ENCODE measurements at places on chromosomes 3 and 15.

DNA sequence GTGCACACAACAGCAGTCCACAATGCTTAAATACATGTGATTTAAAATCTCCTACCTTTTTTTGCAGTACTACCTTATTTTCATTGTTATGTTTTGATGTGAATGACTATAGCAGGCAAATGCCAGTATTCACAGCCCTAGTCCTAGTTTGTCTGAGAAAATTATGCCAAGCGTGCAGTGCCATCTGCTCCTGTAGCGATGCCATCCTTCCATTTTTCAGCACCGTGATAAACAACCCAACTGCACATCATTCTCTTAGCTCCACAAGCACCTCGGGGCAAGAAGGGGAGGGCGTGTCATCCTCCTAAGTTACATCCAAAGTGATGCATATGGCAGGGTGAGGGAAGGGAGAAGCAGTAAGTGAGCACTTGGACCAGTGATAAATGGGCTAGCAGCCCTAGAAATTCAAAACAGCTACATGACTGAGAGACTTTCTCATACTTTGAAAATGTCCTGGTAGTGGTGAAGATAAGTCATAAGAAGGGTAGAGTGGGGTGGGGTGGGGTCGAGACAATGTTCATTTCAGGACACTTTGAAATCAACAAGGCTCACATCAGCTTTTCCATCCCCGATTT lies 198.8 kb downstream of the LSAMP start:
- no peak for DNase-seq

DNA sequence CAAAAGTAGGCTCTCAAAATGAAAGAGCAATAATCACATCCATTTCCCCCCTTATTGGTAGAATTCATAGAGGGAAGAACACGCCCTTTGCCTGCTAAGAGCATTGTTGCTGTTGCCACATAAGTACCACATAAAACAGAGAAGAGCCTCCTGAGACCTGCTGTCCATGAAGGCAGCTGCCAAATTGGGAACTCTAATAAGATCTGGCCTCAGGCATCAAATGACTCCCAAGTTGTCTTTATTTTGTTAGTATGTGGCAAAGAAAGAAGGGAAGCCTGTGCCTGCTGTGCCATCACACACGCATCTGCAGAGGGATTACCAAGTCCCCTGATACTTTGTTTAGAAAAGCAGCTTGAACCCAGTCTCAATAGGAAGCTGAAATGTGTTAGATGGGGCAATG lies 23.9 kb downstream of the VGLL3 start:
- DNase-seq: no peak

GRCh38 chr3:24773798-24774197 lies 279.1 kb upstream of the THRB start:
- DNase-seq: no peak

- DNase-seq: no peak
Observed at GRCh38 chr3:65732051-65732935, 306.4 kb downstream of the MAGI1 start.

GRCh38 chr3:37243820-37244748 lies 69.7 kb upstream of the LRRFIP2 start:
- no peak for DNase-seq

GRCh38 chr3:73485877-73486330 lies 138.8 kb downstream of the PDZRN3 start:
- no peak for DNase-seq

- no peak for DNase-seq
Observed at GRCh38 chr3:170751083-170751898, 118.7 kb downstream of the RPL22L1 start.

DNA sequence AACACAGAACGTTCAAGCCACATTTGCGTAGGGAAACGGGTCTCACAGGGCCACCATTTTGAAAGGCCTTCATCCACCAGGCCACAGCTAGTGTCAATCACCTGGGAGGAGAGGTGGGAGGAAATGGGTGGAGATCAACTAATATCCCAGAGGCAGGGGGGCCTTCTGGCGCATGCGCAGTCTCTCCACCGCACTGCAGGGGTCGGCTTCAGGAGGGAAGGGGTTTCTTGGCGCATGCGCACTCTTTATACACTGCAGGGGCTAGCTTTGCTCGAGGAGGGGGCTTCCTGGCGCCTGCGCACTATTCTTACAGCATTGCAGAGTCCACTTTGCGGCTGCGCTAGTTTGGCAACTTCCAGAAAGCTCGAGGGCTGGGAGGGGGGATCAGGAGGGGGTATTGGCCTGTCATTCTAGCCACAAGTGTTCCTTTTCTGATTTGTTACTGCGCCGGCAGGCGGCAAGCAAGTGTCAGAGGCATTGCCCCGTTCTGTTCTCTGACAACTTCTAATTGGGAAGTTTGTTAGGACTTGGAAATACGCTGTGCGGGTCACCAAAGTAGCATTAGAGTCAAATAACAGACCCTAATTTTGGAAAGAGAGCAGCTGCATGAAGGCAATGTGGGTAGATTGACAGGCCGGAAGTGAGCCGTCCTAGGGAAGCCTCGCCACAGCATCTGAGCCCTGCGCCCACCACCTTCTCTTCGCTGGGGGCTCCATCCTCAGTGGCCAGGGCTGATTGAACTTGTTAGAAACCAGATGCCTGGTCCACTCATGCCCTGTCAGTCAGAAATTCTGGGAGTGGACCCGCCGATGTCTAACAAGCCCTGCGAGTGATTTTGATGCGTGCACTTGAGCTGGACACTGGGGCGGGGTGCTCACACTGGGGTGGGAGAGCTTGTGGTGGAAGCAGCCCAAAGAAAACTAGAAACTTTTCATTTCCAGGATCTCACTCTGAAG lies 173.5 kb upstream of the NDN start:
- no peak for DNase-seq

- DNase-seq: no peak
Observed at GRCh38 chr15:52082197-52083036, 30.2 kb downstream of the BCL2L10 start.
